ENCODE measurements at places on chromosomes 4 and X. TPM values are rescaled to one million over a fixed set of nuclear protein-coding genes. Genes with fewer than 3 reads are reported as not detected.
A peak's percentile ranks its signal among the peaks of the same experiment; 100 is the strongest.

DNA sequence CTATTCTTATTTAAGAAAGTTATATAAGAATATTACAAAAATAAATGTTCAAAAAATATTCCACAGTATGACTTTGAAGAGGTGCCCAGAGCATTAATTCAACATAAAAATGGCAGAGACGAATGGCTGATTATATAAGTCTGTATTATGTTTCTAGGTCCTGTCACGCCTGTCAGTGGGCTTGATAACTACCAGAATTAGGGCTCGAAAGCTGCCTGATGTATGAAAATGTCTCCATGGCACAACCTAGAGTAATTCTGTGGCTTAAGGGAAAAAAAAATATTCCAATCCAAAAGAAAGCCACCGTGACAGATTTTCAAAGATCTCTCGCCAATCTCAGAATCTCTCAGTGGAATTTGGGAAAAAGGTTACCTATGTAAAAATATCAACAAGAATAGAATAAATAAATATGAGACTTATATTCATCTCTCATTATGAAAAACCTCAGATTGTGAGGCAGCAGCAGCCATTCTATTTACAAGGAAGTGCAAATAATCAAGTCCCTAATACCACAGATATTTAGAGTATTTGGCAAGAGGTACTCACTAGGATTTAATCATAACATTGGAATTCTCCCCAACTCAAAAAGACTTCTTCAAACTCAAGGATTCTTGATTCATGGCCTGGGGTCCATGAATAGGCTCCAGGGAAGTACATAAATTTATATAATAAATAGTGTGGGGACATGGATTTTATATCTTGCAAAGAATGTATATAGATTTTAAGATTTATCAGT, 489.1 kb upstream of the INTU start:
- peaks cover 18% of the 10 kb centered on the region for H3K4me1 ChIP-seq
- no peak overlapping the region for H3K27ac ChIP-seq
- no peaks in the 10 kb centered on the region for H3K36me3 ChIP-seq
- no peak overlapping the region for H3K4me3 ChIP-seq
- H3K27me3 ChIP-seq: no peaks in the 10 kb centered on the region

Gene AADAT
- total RNA-seq: 7.7 TPM

GRCh38 chr4:151316645-151317044, 8.8 kb downstream of the SH3D19 start:
- H3K36me3 ChIP-seq: no peaks in the 10 kb centered on the region
- peaks cover 14% of the 10 kb centered on the region for H3K4me1 ChIP-seq
- no peaks in the 10 kb centered on the region for H3K27me3 ChIP-seq
- H3K4me3 ChIP-seq: no peak overlapping the region
- no peak overlapping the region for H3K27ac ChIP-seq

DNA sequence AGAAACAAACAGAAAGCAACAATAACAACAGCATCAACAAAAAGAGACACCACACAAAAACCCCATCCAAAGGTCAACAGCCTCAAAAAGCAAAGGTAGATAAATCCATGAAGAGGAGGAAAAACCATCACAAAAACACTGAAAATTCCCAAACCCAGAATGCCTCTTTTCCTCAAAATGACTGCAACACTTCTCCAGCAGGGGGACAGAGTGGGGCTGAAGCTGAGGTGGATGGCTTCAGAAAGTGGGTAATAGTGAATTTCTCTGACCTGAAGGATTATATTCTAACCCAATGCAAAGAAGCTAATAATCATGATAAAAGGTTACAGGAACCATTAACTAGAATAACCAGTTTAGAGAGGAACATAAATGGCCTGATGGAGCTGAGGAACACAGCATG, 888.2 kb downstream of the RAB28 start:
- H3K4me1 ChIP-seq: no peaks in the 10 kb centered on the region
- H3K36me3 ChIP-seq: no peaks in the 10 kb centered on the region

DNA sequence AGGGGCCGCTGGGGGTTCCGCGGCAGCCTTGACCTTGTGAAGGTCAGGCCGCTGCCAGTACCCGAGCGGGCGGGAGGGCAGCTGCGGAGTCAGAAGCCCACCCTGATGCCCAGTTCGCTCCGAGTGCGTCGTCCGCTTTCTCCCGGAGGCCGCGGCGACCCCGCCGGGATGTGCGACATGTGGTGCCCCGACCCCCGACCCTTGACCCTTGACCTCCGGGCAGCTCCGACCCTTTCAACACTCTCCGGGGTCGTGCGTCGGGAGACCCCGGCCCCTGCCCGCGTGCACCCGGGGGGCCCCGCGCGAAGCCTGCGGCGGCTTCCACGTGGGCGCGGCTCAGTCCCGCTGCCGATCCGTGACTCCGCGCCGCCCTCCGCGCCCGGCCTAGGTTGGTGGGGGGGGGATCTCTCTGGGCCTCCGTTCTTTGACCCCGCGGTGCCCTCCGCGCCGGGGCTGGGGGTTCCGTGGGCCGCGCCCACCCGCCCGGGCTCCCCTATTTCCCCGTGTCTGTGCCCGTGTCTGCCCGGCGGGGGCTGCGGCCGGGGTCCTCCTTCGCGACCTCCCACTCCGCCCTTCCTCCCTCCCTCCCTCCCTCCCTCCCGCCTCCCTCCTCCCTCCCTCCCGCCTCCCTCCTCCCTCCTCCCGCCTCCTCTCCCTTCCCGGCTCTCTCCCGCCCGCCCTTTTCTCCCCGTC, 609 bp upstream of the SLC25A6 start:
- H3K4me3 ChIP-seq: peak overlapping the region; percentile 94
- H3K27me3 ChIP-seq: no peaks in the 10 kb centered on the region
- peak overlapping the region; percentile 79 for H3K27ac ChIP-seq
- DNase-seq: peak; percentile 86
- H3K36me3 ChIP-seq: peaks cover 50% of the 10 kb centered on the region

- DNase-seq: no peak
- H3K4me3 ChIP-seq: no peak overlapping the region
- no peak overlapping the region for H3K27ac ChIP-seq
- no peaks in the 10 kb centered on the region for H3K4me1 ChIP-seq
These were observed 30.5 kb upstream of the TEX13C start for GRCh38 chrX:125289209-125289608.

- no peaks in the 10 kb centered on the region for H3K27me3 ChIP-seq
- no peak overlapping the region for H3K4me3 ChIP-seq
- no peaks in the 10 kb centered on the region for H3K4me1 ChIP-seq
- no peak for DNase-seq
- H3K36me3 ChIP-seq: no peaks in the 10 kb centered on the region
These were observed 91.1 kb downstream of the RBM46 start for GRCh38 chr4:154872198-154872597.

Data from SJSA1 (cell line).